ENCODE measurements at places on chromosomes 5 and 9. TPM values are rescaled to one million over a fixed set of nuclear protein-coding genes. Genes with fewer than 3 reads are reported as not detected.

The PCDHGA6 gene
- 3.9 TPM for total RNA-seq

The GRM6 gene
- total RNA-seq = under 0.01 TPM

The HCN1 gene
- total RNA-seq = not detected

The PHAX gene
- 60.2 TPM for total RNA-seq

The ARSI gene
- total RNA-seq = 16.3 TPM

The PCDHB16 gene
- 2.1 TPM for total RNA-seq

The MYMK gene
- total RNA-seq = not detected

The ALG2 gene
- total RNA-seq = 30.3 TPM
